ENCODE measurements at places on chromosomes 12 and 14. TPM values are rescaled to one million over a fixed set of nuclear protein-coding genes. Genes with fewer than 3 reads are reported as not detected.

GRCh38 chr12:132444957-132445883 is 44.7 kb upstream of the FBRSL1 start:
- H3K27me3 ChIP-seq: no peaks in the 10 kb centered on the region
- peaks cover 28% of the 10 kb centered on the region for H3K4me1 ChIP-seq
- peak overlapping the region; percentile 100 for H3K27ac ChIP-seq
- H3K36me3 ChIP-seq: no peaks in the 10 kb centered on the region
- peak overlapping the region; percentile 98 for H3K4me3 ChIP-seq
- DNase-seq: peak; percentile 49

DNA sequence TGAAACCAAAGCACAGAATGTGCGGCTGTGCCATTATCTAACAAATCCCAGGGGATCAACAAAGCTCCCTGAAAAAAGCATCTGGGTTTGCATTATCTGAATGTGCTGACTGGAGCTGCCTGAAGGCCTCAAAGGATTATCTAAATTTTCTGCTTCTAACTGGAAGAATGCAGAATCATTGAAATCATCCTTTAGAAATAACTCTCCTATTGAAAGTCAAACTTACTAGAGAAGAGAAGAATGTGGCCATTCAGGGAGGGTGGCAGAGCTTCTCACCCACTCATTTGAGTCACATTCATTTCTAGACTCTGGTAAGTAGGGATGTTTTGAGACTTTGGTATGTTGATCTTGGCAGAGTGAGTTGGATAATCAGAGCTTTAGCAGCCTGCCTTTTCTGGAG is 220.6 kb upstream of the RGS6 start:
- peaks cover 7% of the 10 kb centered on the region for H3K36me3 ChIP-seq
- peaks cover 8% of the 10 kb centered on the region for H3K4me1 ChIP-seq
- DNase-seq: no peak
- H3K27ac ChIP-seq: peak overlapping the region; percentile 63
- H3K4me3 ChIP-seq: no peak overlapping the region

DNA sequence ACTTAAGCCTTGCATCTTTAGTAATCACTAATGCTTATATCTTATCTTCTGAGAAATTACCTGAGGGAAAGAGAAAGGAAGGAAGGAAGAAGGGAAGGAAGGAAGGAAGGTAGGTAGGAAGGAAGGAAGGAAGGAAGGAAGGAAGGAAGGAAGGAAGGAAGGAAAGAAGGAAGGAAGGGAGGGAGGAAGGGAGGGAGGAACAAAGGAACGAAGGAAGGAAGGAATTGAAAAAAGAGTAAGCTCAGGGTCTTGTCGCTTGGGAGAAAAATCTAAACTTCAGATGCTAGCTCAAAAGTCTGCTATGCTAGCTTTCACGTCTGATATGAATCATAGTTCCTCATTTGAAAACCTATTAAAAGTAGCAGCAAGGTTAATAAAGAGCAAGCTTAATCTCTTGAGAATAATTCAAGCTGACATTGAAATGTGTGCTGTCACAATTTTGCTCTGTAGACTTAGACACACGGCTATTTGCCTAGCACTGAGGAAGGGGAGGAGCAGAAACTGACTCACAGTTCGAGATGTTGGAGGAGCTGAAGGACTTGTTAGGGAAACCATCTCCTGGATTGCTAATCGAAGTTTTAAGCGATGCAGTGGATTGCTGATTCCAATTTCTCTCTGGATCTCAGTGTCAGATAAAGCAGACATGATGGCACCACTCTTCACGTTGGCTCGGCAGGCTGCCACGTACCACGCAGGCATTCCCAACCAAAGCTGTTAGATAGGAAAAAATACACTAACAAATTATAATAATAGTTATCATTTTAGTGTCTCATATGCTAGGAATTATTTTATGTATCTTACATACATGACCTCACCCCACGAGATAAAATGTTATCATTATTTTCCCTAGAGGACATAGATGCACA is 216.7 kb downstream of the ACSS3 start:
- DNase-seq: no peak
- no peaks in the 10 kb centered on the region for H3K4me1 ChIP-seq
- H3K27me3 ChIP-seq: no peaks in the 10 kb centered on the region
- H3K27ac ChIP-seq: no peak overlapping the region

DNA sequence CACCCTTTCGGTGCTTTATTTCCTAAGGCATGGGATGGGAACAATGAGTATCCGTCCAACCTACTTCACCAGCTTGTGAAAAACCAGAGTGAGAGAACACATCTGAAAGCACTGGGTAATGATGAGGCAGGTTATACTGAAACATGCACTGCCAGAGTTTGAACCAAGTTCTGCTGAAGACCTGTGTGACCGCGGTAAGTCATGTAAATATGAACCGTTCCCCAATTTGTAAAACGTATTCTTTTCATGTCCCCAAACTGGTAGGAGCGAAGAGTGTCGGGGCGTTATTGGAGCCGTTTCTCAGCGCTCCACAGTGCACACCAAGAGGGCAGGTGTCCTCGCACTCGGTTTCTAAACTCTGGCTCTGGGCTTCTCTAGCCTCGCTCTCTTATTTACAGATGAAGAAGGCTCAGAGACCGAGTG is 788 bp upstream of the NGDN start:
- H3K27me3 ChIP-seq: no peaks in the 10 kb centered on the region
- H3K4me3 ChIP-seq: no peak overlapping the region

- H3K4me3 ChIP-seq: no peak overlapping the region
- H3K4me1 ChIP-seq: peaks cover 5% of the 10 kb centered on the region
- H3K27me3 ChIP-seq: no peaks in the 10 kb centered on the region
- H3K27ac ChIP-seq: no peak overlapping the region
These were observed 7.1 kb downstream of the PGAM5 start for GRCh38 chr12:132717531-132718387.

DNA sequence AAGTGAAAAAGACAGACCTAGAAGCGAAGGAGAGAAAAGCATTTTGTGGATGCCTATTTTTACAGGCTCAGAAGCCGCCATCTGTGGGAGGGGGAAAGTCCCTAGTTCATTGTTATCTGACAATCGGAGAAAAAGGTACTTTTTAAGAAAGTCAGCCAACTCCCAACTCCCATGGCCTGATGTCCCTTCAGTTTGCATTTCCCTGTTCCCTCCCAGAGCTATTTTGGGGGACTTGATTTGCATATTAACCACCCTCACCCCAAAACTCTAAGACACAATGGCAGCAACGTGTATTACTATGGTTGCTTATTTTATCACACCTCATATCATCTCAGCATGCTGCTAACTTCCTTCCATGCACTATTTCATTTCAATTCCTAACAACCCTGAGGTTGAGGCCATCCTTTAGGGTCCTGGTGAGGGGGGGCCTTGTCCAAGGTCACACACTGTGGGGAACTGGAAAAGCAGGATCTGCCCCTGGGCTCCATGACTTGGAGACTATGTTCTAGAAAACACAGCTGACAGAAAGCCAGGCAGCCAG is 18.7 kb downstream of the HVCN1 start:
- H3K4me3 ChIP-seq: no peak overlapping the region
- H3K27me3 ChIP-seq: no peaks in the 10 kb centered on the region
- no peak for DNase-seq
- peaks cover 21% of the 10 kb centered on the region for H3K4me1 ChIP-seq

- H3K27ac ChIP-seq: no peak overlapping the region
- H3K27me3 ChIP-seq: peaks cover 48% of the 10 kb centered on the region
- DNase-seq: no peak
- H3K36me3 ChIP-seq: no peaks in the 10 kb centered on the region
- H3K4me3 ChIP-seq: no peak overlapping the region
These were observed 367.4 kb downstream of the MED13L start for GRCh38 chr12:115910057-115910456.

DNA sequence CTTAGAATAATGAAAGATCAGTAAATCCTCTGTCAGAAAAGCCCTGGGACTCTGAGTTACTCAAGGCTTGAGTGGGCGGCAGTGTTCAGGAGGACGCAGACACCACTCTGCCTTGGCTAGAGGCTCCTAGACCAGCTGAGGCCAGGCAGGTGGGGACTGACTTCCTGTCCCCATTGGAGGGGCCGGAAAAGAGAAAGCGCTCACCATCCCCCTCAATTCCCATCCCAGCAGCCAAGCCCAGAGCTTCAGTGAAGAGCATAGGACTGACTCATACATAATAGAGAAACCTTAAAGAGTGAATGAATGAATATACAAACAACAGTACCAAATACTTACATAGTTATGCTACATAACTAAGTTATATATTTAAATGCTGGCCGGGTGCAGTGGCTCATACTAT is 62.0 kb downstream of the PLEKHG7 start:
- DNase-seq: no peak
- no peak overlapping the region for H3K27ac ChIP-seq
- H3K4me3 ChIP-seq: no peak overlapping the region
- peaks cover 4% of the 10 kb centered on the region for H3K4me1 ChIP-seq
- peaks cover 14% of the 10 kb centered on the region for H3K27me3 ChIP-seq

GRCh38 chr12:26940516-26941214 is 2.4 kb downstream of the FGFR1OP2 start:
- peak overlapping the region; percentile 97 for H3K27ac ChIP-seq
- no peak for DNase-seq
- no peaks in the 10 kb centered on the region for H3K27me3 ChIP-seq
- H3K4me1 ChIP-seq: peaks cover 42% of the 10 kb centered on the region
- peak overlapping the region; percentile 99 for H3K4me3 ChIP-seq

DNA sequence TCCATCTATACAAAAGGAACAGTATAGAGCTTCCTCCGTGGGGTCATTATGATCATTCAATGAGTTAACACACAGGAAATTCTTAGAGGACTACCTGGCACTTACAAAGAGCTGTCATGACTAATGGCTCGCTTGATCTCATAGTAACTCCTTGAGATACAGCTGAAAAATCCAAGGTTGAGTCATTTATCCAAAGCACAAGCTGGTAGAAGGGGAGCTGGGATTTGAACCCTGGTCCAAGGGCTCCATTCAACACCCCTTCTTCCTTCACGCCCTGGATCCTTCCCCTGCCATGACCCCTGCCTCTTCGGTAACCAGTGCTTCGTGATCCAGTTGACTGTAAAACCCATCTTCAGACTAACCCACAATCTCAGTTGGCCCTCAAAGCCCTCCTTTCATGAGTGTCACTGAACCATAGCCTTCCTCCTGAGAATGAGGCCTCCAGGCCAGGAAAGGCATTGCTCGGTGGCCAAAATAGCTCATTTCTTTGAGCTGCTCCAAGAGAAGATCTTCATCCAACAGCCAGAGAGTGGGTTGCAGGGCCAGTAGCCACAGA is 7.8 kb downstream of the ZFP36L1 start:
- peak overlapping the region; percentile 99 for H3K27ac ChIP-seq
- no peaks in the 10 kb centered on the region for H3K27me3 ChIP-seq
- peaks cover 12% of the 10 kb centered on the region for H3K36me3 ChIP-seq
- peaks cover 60% of the 10 kb centered on the region for H3K4me1 ChIP-seq
- H3K4me3 ChIP-seq: no peak overlapping the region

- H3K27ac ChIP-seq: peak overlapping the region; percentile 59
- no peak for DNase-seq
- H3K27me3 ChIP-seq: no peaks in the 10 kb centered on the region
- no peak overlapping the region for H3K4me3 ChIP-seq
- H3K36me3 ChIP-seq: peaks cover 2% of the 10 kb centered on the region
These were observed 31.1 kb downstream of the APPL2 start for GRCh38 chr12:105204916-105205315.

GRCh38 chr14:94681300-94682060 is 69.3 kb downstream of the SERPINA3 start:
- no peak for DNase-seq
- H3K4me1 ChIP-seq: no peaks in the 10 kb centered on the region
- H3K27ac ChIP-seq: no peak overlapping the region
- H3K36me3 ChIP-seq: peaks cover 2% of the 10 kb centered on the region

DNA sequence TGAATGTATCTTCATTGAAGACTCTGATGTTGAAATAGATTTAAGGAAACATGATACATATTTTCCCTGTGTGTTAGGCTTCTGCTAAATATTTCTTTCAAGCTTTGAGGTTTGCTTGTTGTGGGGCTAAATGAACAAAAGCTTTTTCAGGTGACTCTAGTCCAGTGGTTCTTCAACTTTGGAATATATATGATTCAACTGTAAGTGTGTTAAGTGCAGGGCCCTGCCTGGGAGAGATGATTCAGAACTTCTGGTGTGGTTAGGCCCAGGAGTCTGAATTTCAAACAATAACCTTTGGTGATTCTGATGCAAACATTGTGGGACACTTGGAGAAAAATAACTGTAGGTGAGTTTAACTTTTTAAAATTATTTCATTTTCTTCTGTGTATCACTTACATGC is 93.0 kb downstream of the TRHDE start:
- no peaks in the 10 kb centered on the region for H3K36me3 ChIP-seq
- H3K27me3 ChIP-seq: no peaks in the 10 kb centered on the region
- H3K4me3 ChIP-seq: no peak overlapping the region
- no peak for DNase-seq
- H3K27ac ChIP-seq: no peak overlapping the region

- peaks cover 62% of the 10 kb centered on the region for H3K27me3 ChIP-seq
- H3K4me3 ChIP-seq: no peak overlapping the region
- peaks cover 2% of the 10 kb centered on the region for H3K4me1 ChIP-seq
- peaks cover 2% of the 10 kb centered on the region for H3K36me3 ChIP-seq
- H3K27ac ChIP-seq: no peak overlapping the region
- no peak for DNase-seq
These were observed 87.3 kb upstream of the DHRS4 start for GRCh38 chr14:23866269-23866668.

GRCh38 chr12:128920468-128920867 is 67.2 kb downstream of the GLT1D1 start:
- H3K4me3 ChIP-seq: no peak overlapping the region
- DNase-seq: no peak
- H3K27me3 ChIP-seq: peaks cover 23% of the 10 kb centered on the region
- H3K27ac ChIP-seq: no peak overlapping the region
- no peaks in the 10 kb centered on the region for H3K36me3 ChIP-seq

DPF3 gene
- 1.2 TPM for total RNA-seq

DEPDC4 gene
- not detected for total RNA-seq

GPN3 gene
- total RNA-seq: 5.2 TPM

GARIN6 gene
- total RNA-seq: not detected

FSCB gene
- not detected for total RNA-seq

ACADS gene
- total RNA-seq: 10.8 TPM

KRT85 gene
- not detected for total RNA-seq

SOCS2 gene
- 24.3 TPM for total RNA-seq

APOF gene
- total RNA-seq: not detected

B4GALNT1 gene
- total RNA-seq: not detected

All from T-helper 17 cell (primary cell).